ENCODE measurements at places on chromosomes 3 and 15.

GRCh38 chr3:174619239-174619638 lies 239.9 kb upstream of the NAALADL2 start:
- DNase-seq, result no peak

- DNase-seq, result no peak
These were observed 110.3 kb downstream of the MFSD1 start for GRCh38 chr3:158912188-158912587.

DNA sequence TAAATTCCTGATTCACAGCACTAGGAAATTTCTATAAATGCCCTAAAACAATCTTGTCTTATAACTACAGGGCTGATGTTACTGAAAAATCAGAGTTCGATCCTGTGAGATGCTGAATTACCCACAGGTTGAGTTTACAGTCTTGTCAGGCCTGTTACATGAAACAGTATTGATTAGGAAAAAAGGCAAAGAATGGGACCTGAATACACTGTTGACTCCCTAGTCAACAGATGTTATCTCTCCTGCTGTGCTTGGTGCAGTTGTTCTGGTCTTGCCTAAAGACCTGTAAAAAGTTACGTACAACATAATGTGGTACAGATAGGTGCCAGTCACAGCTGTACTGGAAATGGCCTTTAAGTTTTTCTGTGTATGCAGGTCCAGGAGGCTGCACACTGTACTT lies 91.4 kb upstream of the ASB14 start:
- DNase-seq, result no peak

DNA sequence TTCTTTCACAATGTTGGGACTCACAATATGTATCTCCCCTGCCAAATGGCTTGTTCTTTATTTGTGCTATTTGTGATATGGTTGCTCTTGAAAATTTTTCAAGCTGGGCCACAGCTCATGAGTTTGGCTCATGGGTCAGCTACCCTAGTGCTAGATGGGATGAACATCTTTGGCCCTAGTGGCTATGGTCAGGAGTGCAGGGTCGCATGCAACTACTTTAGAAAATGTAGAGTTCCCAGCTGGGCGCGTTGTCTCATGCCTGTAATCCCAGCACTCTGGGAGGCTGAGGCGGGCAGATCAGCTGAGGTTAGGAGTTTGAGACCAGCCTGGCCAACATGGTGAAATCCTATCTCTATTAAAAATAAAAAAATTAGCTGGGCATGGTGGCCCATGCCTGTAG lies 55.8 kb downstream of the POLR2M start:
- no peak for DNase-seq

DNA sequence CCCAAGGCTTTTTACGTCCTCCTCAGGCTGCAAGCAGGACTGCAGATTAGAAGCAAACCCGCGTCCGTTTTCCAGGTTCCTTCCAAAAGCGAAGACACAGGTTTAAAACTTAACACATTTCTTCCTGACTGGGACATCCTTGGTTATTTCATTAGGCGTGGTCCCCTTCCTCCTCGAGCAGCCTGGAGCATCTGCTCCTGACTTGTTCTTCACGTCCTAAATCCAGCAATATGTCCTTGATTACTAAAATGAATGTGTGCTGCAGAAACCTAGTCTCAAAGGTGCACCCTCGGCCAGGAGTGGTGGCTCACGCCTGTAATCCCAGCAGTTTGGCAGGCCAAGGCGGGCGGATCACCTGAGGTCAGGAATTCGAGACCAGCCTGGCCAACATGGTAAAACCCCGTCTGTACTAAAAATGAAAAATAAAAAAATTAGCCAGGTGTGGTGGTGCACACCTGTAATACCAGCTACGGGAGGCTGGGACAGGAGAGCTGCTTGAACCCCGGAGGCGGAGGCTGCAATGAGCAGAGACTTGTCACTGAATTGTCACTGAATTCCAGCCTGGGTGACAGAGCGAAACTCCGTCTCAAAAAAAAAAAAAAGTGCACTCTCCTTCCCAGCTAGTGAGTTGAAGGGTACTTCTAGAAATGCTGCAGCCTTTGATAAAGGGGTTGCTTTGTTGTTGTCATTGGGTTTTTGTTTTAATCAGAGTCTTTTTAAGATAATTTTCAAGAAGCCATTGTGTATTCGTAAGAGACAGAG lies 842 bp upstream of the LRIG1 start:
- DNase-seq, result no peak

DNA sequence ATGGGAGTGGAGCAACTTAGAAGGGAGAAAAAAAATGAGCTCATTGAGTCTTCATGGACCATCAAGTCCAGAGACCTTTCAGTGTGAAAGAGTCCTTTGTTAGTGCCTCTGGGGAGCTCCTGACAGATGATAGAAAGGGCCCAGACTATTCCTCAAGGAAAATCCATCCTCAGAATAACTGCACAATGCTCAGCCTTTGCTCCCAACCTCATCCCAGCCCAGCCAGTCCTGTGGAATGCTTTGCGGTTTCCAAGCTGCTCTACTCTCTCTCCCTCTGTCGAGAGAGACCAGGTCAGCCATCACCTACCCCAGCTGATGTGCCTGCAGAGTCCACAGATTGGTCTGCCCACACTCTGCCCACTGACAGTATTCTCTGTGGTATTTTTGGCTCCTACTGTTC lies 406.2 kb downstream of the MFSD1 start:
- DNase-seq, result no peak

DNA sequence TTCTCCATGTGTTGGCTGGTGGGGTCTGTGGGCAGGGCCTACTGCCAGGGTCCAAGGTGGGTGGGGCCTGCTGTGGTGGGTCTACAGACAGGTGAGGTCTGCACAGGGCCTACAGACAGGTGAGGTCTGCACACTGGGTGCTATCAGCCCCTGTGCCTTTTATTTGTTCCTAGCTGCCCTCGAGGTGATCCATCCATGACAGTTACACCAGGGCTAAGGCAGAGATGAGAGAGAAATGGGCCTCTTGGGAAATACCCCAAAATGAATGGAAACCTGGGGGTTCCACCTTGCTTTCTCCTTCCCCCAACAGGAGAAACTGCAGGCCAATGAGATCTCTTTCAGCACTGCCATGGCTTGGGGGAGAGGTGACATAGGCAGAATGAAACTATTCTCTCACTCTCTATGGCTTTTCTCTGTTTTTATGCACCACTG lies 36.4 kb downstream of the CFAP100 start:
- no peak for DNase-seq

DNA sequence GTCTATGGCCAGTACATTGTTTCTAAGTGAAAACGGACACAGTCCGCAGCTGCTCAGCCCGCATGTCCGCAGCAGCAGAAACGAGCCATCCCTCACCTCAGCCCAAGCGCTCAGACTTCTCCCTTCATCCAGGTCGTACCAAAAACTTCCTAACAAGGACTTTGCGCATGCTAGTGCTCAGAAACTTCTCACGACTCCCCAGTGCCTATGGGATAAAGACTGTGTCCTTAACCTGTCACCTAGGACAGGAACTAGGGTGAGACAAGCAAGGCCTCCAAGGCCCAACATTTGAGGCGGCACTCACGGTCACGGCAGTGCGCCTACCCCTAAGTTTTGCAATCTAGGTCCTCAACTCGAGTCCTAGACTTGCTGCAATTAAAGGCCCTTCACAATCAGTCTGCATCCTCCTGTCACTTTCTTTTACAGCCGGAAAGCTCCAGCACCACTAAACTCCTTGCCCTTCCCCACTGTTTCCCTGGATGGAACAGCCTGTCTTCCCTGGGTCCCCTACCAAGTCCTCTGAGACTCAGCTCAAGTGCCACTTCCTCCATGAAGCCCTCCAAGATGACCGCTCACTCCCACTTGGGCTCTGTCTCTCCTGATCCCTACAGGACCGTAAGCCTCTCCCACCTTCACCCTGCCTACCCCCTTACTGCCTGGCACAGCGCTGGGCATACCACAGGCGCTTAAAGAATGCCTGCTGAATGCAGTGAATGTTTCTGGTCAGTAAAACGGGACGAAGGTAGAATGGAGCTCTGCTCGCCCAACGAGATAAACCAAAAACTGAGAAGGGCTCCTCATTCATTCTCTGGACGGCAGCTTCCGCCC lies 1.2 kb downstream of the CLN6 start:
- no peak for DNase-seq

- DNase-seq, result no peak
These were observed 380.3 kb upstream of the CBLB start for GRCh38 chr3:106249159-106249558.

DNA sequence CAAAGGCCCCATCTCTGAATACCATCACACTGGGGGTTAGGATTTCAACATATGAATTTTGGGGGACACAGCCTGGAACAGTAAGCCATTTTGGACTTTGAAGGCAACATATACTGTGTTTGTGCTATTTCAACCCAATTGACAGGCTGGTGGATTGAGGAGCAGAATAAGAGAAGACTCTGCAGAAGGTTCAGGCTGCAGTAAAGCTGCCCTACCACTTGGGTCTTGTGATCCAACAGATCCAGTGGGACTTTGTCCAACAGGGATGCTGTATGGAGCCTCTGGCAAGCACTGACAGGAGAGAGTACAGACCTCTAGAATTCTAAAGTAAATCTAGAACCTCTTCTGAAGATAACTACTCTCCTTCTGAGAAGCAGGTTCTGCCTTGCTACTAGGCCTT lies 1.1 kb upstream of the BCL2L10 start:
- no peak for DNase-seq

- DNase-seq, result no peak
These were observed 99.3 kb downstream of the MME start for GRCh38 chr3:155179437-155179827.

- DNase-seq, result no peak
These were observed 156.7 kb downstream of the EPHA3 start for GRCh38 chr3:89264037-89264560.

DNA sequence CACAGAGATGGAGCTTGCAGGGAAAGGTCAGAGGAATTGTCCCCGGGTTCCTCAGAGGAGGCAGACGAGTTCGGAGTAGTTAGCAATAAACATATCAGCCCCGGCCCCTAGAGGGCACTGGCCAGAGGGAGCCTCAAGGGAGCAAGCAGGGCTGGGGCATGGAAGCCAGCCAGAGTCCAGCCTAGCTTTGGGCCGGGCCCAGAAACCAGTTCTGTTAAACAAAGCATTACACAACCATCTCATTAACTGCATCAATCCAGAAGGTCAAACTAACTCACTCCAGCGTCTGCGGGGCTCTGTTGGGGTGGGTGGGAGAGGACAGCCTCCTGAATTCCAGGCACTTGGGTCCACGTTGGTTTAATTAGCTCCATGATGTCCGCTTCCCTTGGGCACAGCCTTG lies 41.0 kb upstream of the IREB2 start:
- DNase-seq, result no peak

DNA sequence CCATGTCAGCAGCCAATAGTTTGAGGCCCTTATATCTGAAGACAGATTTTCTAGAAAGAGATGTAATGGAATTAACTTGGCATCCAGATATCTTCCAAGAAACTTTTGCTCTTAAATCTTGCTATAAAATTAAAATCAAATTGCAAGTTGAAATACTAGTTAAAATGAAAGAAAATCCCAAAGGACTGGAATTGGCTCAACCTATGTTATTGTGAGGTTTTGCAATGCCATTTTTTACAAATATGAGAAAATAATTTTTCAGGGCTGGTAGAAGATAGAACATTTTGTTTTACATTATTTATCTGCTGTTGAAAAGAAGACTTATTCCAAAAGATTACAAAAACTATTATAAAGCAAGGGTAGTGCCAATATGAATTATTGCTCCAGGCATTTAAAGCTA lies 92.2 kb upstream of the AGTR1 start:
- DNase-seq, result no peak

DNA sequence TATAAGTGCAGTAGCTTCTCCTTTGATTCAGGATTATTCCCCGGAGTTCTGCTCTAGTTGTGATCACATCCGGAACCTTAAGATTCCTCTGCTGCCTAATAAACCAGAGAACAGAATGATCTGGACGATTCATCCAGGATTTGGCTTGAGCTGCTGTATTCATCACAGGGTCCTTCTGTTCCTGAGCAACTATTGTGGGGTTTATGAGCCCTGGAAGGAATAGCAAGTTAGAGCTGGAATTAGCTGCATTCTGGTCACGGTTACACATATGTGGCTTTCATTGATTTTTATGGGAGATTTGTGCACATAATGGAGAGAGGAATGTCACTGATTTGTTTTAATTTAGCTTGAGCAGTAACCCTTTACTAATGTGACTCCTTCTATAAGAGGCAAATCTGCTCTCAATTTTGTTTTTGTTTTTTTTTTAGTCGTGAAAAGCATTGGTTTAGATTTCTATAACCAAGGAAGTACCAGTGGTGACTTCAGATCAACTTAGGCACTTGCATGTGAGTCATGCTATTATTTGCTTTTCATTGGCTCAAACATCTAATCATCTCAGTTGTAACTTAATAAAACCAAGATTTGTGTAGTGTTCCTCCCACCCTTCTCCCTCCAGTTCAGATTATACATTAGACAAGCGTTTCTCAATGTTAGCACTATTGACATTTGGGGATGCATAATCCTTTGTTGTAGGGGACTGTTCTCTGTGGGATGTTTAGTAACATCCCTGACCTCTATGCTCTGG lies 148.5 kb downstream of the OTOL1 start:
- no peak for DNase-seq

DNA sequence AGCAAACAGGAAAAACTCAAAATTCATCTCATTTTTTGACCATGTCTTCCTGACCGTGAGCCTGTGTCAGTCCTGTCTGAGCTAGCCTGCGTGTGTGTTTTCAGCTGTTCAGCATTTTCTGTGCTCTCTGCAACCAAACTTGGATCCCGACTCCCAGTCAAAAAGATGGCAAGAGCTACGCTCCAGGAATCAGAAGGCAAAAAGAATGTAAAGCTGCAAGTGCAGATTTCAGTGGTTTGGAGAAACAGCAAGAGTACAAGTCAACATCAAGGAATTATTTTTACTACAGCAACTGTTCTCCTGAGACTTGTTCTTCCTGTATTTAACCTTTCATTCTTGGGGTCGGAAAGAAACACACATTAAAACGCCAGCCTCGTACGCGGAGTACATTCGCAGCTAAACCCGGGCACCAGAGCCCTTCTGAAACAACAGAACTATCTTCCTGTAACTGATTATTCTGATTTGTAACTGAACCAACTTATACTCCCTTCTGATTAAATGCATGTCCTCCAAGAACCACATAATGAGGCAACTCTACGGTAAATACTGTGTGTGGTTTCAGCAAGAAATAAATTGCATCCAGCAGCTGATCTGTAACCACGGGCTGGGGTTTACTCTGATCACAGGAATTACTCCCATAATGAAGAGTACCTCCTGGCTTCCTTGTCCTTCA lies 107.4 kb downstream of the LRIG1 start:
- no peak for DNase-seq

DNA sequence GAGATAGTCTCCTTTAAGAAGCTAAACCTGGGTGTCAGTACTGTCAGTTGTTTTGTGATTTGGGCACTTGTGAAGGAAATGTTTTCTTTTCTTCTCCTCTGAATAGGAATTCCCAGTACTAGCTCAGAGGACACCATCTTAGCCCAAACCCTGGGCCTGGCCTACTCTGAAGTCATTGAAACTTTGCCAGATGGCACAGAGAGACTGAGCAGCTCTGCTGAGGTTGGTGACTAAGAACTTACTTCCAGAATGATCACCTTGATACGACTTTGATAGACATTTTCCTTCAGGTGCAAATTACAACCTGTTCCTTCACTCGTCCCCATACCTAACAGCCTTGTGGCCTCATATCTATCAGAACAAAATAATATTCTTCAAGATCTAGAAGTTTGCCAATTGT lies 100.2 kb downstream of the LARS2 start:
- no peak for DNase-seq

- no peak for DNase-seq
These were observed 13.2 kb downstream of the SLC6A1 start for GRCh38 chr3:11005686-11006256.

- DNase-seq, result no peak
These were observed 51.8 kb downstream of the BTD start for GRCh38 chr3:15653321-15653720.

GRCh38 chr15:46685681-46686080 lies 1031.6 kb upstream of the SEMA6D start:
- DNase-seq, result no peak

GRCh38 chr3:13004376-13004775 lies 68.9 kb downstream of the IQSEC1 start:
- no peak for DNase-seq

Measured in stimulated activated CD8-positive, alpha-beta memory T cell treated with anti-CD3 and anti-CD28 coated beads, Interleukin-7, amount 100 ng/mL, for 1 hour (primary cell).